ENCODE measurements at places on chromosomes 5 and 9.

DNA sequence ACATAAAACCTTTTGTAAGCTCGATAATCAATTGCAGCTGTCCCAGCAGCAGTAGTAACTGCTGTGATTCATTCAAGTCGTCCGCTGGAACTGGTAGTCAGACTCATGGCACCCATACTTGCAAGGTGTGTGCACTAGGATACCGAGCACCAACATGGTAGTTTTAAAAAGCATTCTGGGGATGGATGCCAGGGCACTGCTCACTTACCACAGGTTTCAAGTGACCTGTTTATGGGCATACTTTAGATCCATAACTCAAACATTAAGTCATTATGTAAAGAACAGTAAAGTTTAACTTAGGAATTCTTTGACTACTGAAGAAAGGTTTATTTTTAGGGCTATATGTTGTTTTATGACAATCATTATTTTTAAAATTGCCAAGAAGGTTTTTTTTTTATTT is 2277.6 kb downstream of the MAT2B start:
- no peak for DNase-seq

- DNase-seq = no peak
Observed at GRCh38 chr9:1845425-1845824, 169.7 kb upstream of the SMARCA2 start.

DNA sequence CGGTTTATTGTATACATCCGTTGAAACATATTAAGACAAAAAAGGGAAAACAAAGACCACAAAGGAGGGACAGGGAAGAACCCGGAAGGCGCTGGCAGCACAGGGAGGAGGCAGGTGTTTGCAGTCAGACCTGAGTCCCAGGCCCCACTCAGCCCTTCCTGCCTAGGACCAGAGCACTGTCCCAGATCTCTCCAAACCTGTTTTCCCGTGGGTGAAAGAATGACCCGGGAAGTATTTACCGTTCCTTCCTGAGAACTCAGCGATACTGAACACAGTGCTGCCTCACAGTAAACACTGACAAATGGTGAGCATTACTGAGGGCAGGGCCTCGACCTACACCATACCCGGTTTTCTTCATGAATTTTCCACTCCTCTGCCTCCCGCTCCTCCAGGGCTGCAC is 1.2 kb downstream of the ABO start:
- no peak for DNase-seq

DNA sequence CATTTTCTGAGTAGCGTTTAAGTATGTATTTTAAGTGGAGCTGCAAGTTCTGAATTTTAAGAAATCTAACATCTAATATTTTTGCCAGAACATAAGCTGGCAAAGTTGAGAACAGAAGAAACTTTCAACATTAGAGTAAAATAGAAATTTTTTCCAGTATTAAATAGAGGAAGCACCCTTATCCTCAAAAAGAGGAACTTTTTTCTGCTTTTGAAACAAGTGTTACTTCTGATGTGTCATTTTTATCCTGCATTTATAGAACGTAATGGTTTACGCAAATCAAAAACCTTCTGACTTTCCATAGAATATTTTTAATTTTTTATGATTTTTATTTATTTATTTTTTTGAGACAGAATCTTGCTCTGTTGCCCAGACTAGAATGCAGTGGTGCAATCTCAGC is 21.8 kb downstream of the ZBED3 start:
- DNase-seq = no peak

- DNase-seq = no peak
Observed at GRCh38 chr5:65969539-65970393, 43.4 kb downstream of the ERBIN start.

- DNase-seq = peak; percentile 66
Observed at GRCh38 chr5:179257176-179257682, 88.0 kb downstream of the ADAMTS2 start.

- no peak for DNase-seq
Observed at GRCh38 chr5:111461934-111462333, 50.4 kb downstream of the STARD4 start.

DNA sequence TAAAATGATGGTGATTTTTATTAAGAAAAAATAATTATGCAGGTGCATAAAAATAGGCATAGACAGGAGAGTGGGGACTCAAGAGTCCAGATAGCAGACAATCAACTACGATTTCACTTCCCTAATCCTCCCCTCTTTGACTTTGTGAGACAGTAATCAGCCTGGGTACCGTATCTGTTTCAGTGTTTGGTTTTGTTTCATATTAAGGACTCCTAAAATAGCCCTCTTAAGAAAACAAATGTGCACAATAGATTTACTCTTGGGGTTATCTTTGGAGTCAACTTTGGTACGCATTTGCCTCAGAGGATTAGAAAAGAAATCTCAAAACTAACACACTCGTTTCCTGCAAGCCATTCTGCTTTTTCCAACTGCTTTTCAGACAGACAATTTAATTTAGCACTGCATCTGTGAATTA is 96.3 kb downstream of the ZNF608 start:
- DNase-seq = peak; percentile 69

DNA sequence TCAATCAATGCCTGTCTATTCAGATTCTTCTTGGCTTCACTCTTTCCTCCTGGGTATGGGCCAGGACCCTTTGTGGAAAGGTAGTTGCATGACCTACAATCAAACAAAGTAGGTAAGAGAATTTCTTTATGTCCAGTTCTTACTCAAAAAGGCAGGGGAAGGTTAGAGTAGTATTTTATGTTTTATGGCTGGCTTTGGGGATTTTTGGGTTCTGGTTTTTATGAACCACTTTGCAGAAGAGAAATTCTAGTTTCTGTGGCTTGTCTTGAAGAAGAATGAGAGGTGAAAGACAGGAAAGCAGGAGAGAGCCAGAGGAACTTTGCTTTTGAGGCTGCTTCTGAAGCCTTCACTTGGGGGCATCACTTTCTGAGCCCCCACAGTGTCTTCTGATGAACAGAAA is 14.7 kb upstream of the CRHBP start:
- DNase-seq = no peak

DNA sequence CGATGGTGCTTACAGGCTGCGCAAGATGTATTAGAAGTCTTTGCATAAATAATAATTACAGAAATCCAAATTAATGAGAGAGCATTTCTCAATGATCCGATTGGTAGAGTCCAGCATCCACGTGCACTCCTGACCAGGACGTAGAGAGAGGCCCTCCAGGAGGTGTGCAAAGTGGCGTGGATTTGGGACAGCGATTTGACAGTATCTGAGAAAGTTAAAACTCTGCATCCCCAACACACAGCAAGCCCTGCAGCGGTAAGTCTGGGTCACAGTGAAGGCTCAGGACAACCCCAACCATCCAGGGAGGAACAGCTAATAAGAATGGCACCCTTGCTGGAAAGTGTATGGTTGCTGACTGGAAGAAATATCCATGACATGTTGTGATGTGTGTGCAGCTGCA is 180.2 kb downstream of the AUH start:
- DNase-seq = no peak

GRCh38 chr5:137575847-137576246 is 76.7 kb upstream of the SPOCK1 start:
- no peak for DNase-seq

GRCh38 chr5:139823757-139824355 is 28.2 kb downstream of the PSD2 start:
- DNase-seq = no peak

DNA sequence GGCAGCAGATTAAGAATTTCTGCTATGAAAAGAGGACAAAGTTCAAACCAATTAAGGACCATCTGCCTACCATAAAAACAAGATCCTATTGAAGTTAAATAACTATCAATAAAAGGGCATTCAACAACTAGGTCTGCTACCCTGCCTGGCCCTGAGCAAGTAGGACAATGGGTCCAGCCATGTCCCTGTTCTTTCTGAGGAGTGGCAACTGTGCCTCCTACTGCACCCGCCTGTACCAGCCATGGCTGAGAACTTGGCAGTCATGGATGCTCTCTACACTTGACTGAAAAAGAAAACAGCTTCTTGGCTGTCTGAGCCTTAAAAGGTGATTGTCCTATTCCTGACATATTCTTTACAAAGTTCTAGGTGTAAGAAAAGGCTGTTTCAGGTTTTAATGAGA is 652.4 kb downstream of the PDE4D start:
- DNase-seq = no peak

GRCh38 chr9:77512876-77513275 is 135.2 kb downstream of the GNA14 start:
- no peak for DNase-seq

GRCh38 chr5:95184924-95185323 is 100.0 kb downstream of the MCTP1 start:
- no peak for DNase-seq

DNA sequence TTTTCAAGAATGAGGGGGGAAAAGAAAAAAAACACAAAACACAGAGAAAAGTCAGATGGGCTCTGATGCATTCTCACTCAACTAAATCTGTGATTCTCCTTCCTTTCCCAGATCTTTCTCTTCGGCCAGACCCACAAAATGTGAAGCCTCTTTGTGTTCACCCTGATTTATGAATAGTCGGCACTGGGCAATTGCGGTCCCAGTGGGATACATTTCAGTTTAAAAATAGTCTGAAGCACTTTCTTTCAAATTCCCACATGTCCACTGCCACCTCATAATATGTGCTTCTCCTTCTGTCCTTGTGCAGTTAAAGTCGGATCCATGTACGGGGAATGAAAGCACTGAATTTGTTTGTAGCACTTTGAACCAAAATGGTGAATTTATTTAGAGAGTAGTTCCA is 995.4 kb upstream of the WWC1 start:
- DNase-seq = no peak

DNA sequence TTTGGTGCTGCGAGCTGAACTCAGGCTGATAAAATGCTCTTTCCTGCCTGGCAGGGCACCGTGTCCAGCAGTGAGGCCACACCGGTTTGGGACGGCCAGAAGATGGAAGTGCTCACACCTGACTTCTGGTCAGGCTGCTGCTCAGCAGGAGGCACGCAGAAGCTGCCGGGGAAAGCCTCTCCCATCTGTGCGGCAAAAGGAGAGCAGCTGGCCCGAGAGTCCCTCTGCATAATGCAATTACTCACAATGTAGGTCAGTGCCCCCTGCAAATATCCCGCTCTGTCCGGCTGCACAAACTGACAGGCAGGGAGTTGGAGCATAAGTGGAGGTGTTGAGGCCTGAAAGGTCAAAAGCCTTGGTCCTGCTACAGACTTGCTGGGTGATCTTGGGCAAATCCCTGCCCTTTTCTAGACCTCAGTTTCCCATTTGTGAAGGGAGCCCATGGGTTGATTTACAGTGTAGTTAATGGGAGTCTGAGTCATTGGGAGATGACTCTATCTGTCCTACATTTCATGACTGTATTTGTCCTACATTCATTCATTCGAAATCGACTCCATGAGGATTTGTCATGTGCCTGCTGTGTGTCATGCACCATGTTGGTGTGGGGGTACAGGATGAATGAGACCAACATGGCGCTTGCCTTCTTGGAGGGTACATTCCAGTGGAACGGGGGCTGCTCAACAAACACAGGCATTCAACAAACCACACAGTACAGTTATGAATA is 61.8 kb upstream of the TBC1D2 start:
- no peak for DNase-seq

GRCh38 chr9:111272581-111272980 is 57.4 kb downstream of the OR2K2 start:
- DNase-seq = no peak

DNA sequence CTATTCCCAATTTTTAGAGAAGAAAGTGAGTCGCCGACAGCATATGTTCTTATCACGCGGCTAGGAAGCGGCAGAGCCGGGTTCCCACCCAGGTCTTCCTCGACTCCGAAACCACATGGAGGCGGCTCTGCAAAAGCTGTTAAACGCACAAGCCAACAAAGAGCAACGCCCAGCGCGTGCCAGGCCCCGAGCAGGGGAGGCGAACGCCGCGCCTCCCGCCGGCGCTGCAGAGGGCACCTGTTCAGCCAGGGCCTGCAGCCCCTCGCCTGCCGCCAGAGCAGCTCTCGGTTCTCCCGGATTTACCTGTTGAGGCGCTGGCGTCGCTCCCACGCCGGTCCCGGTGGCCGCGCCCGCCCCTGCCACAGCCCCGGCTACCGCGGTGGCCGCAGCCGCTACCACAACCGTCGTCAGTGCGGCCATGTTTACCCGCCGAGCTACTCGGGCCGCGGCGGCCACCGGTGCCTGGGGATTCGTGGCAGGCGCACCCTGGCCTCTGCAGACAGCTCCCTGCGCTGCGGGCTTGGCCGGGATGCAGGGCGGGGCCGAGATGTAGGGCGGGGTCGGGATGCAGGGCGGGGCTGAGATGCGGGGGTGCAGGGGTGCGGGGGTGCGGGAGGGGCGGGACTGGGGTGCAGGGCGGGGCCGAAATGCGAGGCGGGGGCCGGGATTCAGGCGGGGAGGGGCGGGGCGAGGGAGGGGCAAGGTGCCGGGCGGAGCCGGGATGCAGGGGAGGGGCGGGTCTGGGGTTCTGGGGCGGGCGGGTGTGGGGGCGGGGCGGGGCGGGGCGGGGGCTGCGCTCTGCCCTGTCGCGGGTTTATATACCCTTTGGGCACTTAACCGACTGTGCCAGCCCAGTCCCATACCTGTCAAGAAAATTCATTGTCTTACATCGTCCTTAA is at the start of gene CCDC112:
CCDC112 (minus strand) TSS at position 531 of the 899 bp plus-strand sequence; CDS start at position 420, 111 bp downstream.
- DNase-seq = peak; percentile 85

DNA sequence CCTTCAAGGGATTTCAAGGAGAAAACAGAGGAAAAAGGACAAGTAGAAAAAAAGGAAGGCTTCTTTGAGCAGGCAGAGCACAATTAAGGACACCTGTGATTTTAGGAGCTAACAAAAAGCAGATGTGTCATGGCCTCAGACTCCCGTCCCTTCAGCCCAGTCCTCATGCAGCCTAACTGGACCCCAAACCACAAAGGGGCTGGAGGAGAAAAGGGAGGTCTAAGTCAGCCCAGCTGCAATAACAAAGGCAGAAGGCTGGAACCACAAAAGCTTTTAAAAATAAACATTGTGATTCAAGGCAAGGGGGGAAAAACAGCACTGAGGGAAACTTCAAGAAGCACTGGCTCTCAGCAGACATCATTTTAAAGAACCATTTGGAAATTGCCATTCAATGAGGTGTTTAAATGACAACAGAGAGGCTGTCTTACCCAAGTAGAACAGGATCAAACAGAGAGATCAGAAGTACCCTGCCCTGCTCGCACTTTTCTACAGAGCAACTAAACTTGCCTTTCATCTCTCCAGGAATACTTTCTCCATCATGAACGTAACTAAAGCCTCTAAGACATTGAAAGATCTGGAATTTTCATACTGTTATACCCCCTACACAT is 89.3 kb downstream of the SEMA5A start:
- peak; percentile 81 for DNase-seq

GRCh38 chr9:28650327-28650726 is 1077.0 kb upstream of the C9orf72 start:
- DNase-seq = no peak

GRCh38 chr5:6581559-6582426 is 51.1 kb downstream of the NSUN2 start:
- no peak for DNase-seq

- no peak for DNase-seq
Observed at GRCh38 chr5:149426931-149427330, 47.8 kb upstream of the IL17B start.

Measured in tongue (tissue), 3 donors.